Left ventricle myocardium inferior (tissue), 1 donor: ENCODE measurements at places on chromosomes 7 and 10. TPM values are rescaled to one million over a fixed set of nuclear protein-coding genes. Genes with fewer than 3 reads are reported as not detected.

GRCh38 chr7:46446151-46446550, 525.1 kb upstream of the IGFBP3 start:
- no peak for DNase-seq

- DNase-seq = no peak
Observed at GRCh38 chr7:47648275-47648925, 66.5 kb upstream of the TNS3 start.

GRCh38 chr10:83582407-83583095, 556.8 kb upstream of the GHITM start:
- no peak for DNase-seq

DNA sequence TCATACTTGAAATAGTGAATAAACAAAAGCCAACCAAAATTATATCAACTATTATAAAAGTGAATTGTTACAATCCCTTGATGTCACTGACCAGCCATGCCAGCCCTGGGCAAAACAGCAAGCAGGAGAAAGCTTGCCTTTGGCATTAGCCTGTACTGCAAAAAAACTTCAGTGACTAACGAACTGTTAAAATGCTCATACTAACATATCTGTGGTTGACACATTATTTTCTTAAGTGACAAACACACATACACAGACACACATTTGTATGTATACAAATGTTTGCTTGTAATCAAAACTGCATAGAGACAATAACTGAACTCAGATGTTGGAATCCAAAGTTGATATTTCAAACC, 29.5 kb downstream of the CHCHD3 start:
- DNase-seq = no peak

DNA sequence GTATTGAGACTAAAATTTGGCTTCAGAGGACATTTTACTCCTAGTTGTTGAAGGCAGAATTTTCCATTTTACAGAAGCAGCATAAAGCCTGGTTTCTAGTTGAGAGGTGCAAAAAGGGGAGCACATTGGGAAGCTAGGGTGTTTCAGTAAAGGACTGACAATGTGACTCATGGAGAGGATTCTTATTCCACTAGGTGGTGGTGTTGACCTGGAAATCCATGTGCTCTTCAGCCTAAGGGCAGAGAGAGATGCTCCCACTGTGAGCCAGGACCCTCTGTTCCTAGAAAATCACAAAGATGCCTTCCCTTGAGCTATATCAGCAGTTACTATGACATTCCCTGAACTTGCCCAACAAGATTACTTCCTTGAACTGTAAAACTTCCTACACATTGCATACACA, 687.8 kb downstream of the IPMK start:
- no peak for DNase-seq

GRCh38 chr7:37642028-37642540, 41.5 kb upstream of the GPR141 start:
- no peak for DNase-seq

Gene DKK1
- total RNA-seq = not detected

Gene LEP
- total RNA-seq = 0.14 TPM

- no peak for DNase-seq
Observed at GRCh38 chr7:28618383-28618782, 206.1 kb downstream of the CREB5 start.

Gene MYO3A
- total RNA-seq = not detected

Gene SMKR1
- not detected for total RNA-seq

- no peak for DNase-seq
Observed at GRCh38 chr10:24306507-24306875, 97.6 kb downstream of the KIAA1217 start.

DNA sequence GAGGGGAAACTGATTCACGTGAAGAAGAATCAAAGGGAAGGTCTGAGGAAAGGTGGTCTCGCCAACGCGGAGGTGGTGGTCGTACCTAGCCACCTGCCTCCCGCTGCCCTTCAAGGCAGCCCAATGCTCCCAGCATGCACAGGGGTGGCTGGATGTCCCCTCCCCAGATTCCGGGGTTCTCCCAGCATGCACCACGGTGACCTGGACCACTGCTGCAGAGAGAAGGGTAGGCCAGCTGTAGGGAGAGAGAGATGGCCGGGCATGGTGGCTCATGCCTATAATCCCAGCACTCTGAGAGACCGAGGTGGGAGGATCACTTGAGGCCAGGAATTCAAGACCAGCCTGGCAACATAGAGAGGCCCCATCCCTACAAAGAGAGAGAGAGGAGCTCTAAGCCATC, 32.4 kb upstream of the PPP2R2D start:
- DNase-seq = no peak
